Activated CD4-positive, alpha-beta memory T cell treated with anti-CD3 and anti-CD28 coated beads for 36 hours (primary cell): ENCODE measurements at places on chromosomes 4 and X. TPM values are rescaled to one million over a fixed set of nuclear protein-coding genes. Genes with fewer than 3 reads are reported as not detected.
A peak's percentile ranks its signal among the peaks of the same experiment; 100 is the strongest.

DNA sequence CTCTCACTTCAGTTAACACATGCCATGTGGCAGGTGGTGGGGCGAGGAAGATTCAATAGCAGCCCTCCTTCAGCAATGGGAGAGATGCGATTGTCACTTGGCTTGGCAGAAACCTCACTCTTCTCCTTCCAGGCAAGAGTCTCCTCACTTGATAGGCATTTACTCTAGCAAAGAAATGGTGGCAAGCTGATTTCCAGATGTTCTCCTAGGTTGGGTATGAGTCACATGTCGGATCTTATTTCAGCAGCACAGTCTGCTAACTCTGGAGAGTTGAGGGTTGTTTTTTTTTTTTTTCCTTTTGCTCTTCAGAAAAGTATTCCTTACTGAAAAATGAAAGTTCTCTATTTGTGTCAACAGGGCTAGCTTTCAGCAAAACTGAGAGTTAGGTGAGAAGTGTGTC, 119.5 kb upstream of the CHRDL1 start:
- no peak for DNase-seq

DNA sequence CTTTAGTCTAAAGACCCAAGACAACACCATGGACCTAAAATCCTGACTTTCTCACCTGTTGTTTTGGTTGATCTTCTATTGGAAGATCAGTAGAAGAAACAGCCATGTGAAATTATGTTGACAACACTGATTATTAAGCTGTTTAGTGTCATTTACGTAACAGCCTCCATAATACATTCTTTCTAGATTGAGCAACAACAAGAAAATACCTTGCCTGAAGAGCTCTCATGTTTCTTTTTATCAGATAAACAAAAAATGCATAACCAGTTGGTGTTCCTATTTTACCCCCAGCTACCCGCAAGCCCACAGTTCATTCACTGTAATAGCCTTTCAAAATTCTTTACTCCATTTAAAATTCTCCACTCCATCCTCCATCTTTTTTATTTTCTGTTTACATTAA, 20.5 kb downstream of the GPC4 start:
- DNase-seq = no peak

- DNase-seq = no peak
Measured at GRCh38 chr4:101032541-101032940, 314.8 kb downstream of the PPP3CA start.

GRCh38 chr4:173420324-173420752, 21.4 kb upstream of the SCRG1 start:
- no peak for DNase-seq

DNA sequence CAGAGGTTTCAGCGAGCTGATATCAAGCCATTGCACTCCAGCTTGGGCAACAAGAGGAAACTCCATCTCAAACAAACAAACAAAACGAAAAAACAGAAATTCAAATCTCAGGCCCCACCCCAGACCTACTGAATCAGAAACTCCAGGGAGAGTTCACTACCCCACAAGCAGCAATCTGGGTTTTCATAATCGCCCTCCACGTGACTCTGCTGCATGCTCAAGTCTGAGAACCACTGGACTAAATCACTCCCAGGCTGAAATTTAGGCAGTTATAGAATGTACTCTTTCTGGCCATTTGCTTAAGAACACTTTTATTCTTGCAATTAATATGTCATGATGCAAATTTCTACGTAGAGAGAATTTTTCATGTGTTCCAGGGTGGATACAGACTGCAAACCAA, 287.3 kb downstream of the USP46 start:
- DNase-seq = no peak

GRCh38 chr4:53015681-53016080, 153.6 kb downstream of the RASL11B start:
- peak; percentile 21 for DNase-seq

DNA sequence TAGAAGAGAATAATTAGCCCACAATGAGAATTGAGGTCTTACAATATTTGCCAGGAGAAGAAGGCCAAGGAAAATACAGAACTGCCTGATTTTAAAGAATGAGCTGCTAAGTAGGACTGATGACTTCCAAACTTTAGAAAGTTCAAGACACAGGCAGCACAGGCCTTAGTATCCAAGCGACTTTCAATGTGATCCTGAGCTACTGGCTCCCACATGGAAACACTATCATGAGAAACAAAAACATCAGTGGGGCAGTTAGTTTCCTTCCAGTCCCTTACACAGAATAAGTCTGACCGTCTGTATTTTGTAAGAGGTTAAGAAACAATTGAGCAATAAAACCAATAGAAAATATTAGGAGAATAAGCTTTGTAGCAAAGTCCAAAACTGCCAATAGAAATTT, 251.4 kb downstream of the COL25A1 start:
- no peak for DNase-seq

DNA sequence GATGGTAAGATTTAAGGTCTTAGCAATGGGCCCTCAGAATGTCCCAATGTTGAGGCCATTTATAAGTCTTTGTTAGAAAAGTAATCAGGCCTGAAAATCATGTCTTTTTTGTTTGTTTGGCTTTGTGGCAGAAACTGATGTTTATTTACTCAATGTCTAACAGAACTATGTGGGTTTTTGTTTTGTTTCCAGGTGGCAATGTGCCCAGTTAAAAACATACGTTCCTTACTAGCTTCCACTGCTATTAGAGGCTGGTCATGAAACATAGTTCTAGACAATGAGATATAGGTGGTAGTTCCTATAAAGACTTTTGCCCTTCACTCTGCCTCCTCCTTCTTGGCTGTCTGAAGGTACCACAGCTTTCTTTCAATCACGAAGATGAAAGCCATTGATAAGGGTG, 108.8 kb downstream of the C4orf51 start:
- DNase-seq = no peak

- DNase-seq = no peak
Measured at GRCh38 chr4:165873298-165874071, 448 bp downstream of the TLL1 start.

DNA sequence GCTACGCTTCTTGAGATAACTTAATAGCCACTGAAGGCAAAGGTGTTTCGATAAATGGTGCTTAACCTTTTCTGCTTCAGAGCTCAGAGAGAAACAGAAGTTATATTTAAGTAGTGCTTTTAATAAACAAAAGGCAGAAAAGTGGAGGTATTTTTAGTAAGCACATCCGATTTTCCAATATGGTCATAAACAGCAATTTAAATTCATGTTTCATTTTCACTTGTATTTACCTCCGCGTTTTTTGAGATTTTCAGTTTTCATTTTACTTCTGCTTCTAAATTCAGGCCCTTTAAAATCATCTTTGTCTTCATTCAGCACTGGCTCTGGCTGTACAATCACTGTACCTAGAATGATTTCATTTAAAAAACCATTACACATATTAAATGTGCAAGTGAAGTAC, 92.4 kb downstream of the ATRX start:
- DNase-seq = no peak

DNA sequence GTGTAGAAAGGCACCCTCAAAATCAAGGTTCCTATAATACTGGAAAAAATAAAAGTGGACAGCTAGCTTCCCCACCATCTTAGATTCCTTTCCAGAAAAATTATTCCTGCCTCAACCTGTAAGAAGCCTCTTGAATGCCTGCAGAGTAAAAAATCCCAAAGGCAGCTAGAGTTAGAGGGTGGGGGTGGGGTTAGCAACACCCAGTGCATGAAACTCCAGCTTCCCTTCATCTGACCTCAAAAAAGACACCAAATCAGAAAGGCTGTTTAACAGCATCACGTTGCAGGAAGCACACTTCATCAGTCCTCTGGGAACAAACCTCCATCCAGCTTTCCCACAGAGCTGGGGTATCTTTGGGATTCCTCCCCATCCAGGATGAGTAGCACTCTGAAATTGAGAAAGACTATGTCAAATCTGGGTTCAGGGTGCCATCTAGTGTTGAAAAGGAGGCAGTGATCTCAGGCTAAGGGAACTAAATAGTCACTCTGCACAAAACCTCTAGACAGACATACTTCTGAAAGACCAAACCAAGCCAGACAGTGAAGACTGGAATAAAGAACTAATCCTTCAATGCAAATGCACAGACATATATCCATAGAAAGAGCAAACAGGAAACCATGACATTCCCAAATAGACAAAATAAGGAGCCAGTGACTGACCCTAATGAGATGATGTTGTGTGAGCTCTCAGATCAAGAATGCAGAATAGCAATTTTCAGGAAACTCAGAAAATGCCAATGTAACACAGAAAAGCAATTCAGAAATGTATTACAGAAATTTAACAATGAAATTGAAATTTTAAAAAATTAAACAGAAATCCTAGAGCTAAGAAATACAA, 97.9 kb downstream of the ARHGEF9 start:
- peak; percentile 6 for DNase-seq

GRCh38 chrX:134377537-134377936, 82.4 kb upstream of the HPRT1 start:
- DNase-seq = peak; percentile 21

GRCh38 chrX:134183665-134184064, 53.3 kb upstream of the CCDC160 start:
- DNase-seq = no peak

- no peak for DNase-seq
Measured at GRCh38 chr4:154014407-154015321, 225.8 kb upstream of the SFRP2 start.

- DNase-seq = peak; percentile 19
Measured at GRCh38 chr4:140884431-140885058, 128.4 kb upstream of the TBC1D9 start.

DNA sequence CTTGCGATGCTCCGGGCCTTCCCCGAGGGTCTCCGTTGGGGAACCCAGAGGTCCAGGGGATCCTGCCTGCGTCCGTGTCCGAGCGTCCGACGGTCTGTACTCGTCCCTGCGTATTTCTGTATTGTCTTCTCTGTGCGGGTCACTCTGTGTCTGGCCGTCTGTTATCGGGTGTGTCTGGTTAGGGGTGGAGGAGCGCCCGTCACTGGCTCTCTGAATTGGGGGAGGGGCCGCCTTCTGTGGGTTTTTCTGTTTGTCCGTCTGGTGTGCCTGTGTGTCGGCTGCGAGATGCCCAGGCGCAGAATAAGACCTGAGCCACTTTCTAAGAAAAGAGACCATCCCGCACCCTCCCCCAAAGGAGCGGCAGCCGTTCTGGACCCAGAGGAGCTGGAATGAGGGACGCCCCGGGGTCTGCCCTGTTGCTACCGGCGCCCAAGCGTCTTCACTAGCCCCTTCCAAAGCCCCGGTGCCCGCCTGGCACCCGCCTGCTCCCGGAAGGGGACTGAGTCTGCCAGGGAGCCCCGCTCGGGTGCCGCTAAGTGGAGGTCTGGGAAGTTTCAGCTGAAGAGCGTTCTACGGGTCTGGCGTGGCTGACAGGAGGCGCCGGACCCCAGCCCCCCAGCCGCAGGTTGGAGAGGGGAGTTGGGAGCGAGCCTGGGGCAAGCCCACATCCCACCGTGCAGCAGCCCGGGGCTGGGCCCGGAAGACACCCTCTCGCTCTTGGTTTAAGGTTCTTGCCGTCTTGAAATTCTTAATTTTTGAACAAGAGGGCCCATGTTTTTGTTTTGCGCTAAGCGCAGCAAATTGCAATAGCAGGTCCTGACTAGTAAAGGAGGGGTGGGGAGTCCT, 1.0 kb upstream of the OTOP1 start:
- DNase-seq = no peak

DNA sequence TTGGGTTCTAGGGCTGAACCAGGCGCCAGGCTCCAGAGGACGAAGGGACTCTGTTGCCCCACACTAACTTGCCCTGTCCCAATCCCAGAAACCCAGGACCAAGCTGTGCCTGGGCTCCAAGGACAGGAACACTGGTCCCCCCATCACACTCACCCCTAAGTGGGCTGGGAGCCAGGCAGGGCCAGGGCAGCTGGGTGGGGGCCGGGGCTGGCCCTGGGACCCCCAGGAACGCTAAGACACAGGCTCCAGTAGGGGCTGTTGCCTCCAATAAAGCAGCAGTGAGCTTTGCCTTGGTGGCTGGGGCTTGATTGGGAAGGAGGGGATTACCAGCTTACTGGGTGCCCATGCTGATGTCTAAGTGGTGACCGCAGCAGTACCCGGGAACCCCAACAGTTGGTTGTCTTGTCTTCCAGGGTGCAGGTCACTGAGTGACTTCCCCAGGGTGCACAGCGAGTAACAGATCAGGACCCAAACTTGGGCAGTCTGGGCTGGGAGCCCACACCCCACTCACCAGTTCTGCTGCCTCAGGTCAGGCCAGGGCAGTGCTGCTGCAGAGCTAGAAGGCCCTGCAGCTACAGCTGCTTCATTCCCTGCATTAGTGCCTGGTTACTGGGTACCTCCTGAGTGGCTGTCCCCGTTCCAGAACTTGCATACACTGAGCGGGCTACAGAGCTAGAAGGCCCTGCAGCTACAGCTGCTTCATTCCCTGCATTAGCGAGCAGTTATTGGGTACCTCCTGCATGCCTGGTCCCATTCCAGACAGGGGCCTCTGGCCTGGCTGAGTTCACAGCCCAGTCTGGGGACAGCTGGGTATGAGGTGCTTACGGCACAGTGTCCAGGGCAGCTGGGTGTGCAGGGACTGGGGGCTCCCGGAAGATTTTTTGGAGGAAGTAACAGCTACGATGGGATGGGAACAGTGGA, 9.4 kb upstream of the ADD1 start:
- DNase-seq = peak; percentile 5

DNA sequence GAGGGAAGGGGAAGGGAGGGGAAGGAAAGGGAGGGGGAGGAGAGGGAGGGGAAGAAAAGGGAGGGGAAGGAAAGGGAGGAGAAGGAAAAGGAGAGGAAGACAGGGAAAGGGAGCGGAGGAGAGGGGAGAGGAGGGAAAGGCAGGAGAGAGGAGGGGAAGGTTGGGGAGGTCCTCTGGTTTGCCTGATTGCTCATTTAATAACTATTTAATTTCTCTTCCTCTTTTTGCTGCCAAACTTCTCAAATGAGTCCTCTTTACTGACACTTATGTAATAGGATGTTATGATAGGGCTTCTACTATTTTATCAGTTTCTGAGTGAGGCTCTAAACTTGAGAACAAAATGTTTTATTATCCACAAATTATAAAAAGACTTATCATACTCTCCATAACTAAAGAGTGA, 35.4 kb upstream of the PPA2 start:
- DNase-seq = no peak

- DNase-seq = no peak
Measured at GRCh38 chr4:52870225-52870624, 8.1 kb downstream of the RASL11B start.

GRCh38 chr4:59644765-59645164, 1555.4 kb upstream of the ADGRL3 start:
- DNase-seq = no peak

The STBD1 gene
- total RNA-seq = 0.67 TPM

The SYN1 gene
- 1.3 TPM for total RNA-seq

The MED28 gene
- 54.5 TPM for total RNA-seq

The XPNPEP2 gene
- total RNA-seq = 0.80 TPM
